ENCODE measurements at places on chromosomes 1 and 21.
A peak's percentile ranks its signal among the peaks of the same experiment; 100 is the strongest.

- DNase-seq = peak; percentile 10
Observed at GRCh38 chr1:107140703-107141490, at the start of gene NTNG1. TSS of gene NTNG1 (plus strand) at chr1:107141039.

DNA sequence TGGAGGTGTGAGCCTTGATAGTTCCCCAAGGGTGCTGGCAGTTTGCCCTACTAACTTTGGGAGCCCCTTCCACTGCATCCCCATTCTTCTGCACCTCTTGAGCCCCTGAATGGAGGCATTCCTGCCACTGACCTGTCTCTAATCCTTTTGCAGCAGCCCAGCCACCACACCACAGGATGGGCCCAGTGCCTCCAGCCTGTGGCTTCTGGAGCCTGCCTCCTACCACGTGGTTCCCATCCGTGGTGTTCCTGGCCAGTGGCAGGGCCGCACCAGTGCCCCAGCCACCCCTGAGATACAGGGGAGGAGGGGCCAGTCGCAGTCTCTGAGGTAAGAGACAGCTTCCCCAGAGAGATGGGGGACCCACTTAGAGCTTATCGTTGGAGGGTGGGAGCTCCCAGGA, 14.4 kb downstream of the INAVA start:
- DNase-seq = no peak

DNA sequence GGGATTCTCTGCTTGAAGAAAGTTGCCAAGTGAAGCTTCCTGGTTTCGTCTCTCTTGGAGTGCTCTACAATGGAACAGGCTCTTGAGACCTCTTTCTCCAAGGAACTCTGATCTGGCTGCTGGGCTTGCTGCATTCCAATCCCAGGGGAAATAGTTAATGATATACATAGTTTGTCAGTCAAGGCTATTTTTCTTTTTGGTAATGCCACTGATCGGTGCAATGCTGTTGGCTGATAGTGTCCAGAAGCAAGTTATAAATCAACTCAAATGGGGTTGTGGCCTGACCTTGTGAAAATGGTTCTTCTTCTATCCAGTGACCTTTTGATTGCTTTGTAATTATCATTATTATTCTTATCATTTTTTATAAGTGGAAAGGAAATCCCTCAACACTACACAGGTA, 48.4 kb upstream of the TNFSF18 start:
- DNase-seq = no peak

GRCh38 chr1:61819421-61819820, 77.1 kb downstream of the PATJ start:
- no peak for DNase-seq

DNA sequence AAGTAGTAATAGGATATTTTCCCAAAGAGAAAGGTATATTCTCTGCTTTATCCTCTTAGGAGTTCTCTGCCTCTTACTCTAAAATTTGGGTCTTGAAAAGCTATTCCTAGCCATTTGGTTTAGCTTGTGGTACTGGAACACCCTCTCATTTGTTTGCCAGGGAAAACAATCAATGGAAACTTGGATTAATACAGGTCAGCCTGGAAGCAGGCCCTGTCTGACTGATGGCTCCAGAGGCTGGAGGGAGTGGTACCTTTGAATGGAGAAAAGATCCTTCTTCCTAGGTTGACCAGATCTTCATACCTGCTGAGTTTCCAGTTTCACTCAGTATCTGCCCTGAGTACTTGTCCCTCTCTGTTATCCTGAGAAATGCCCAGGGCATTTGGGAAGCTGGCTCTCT, 31.7 kb upstream of the IKBKE start:
- DNase-seq = no peak
